ENCODE measurements at places on chromosomes 5 and 9.

- DNase-seq: no peak
Observed at GRCh38 chr9:134267881-134268724, 58.2 kb upstream of the RXRA start.

- DNase-seq: no peak
Observed at GRCh38 chr9:107809871-107810460, 320.4 kb upstream of the KLF4 start.

- DNase-seq: no peak
Observed at GRCh38 chr5:124678468-124678867, 68.0 kb downstream of the ZNF608 start.

- DNase-seq: no peak
Observed at GRCh38 chr5:139644001-139644456, 4.1 kb upstream of the CXXC5 start.

DNA sequence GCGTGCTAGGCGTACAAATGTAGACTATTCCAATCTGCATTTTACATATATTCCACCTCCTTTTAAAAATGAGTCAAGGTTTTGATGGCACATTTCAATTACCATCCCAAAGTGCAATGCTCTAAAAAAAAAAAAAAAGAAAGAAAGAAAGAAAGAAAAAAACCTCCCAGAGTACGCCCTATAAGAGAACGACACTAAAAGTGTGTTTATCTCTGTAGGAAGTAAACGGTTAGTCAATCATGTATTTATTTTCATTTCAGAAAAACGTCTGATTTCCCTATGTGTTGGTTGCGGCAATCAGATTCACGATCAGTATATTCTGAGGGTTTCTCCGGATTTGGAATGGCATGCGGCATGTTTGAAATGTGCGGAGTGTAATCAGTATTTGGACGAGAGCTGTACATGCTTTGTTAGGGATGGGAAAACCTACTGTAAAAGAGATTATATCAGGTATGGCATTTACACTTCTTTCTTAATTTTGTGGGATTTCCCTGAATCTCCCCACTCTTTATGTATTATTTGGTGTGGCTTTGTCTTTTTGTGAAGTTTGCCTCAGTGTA is 1.1 kb downstream of the ISL1 start:
- no peak for DNase-seq

DNA sequence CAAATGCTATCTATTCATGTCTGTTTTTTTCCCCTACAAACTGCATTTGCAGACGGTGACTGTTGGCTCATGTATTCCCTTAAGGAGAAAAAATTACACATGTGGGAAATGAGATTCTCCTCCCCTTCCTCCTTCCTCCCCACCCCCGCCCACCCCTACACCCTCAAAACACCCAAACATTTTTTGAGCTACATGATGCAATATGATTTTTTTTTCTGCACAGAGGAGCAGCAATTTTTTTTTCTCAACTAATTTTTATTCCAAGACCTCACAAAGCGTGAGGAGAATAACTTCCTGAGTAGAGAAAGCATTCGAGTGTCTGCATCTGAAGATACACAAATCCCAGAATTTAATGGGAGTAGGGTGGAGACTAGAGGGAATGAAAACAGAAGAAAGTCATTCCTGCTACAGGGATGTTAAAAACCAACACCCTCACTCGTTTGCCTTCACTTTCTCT is 118.1 kb downstream of the PRDM6 start:
- no peak for DNase-seq

- DNase-seq: no peak
Observed at GRCh38 chr5:66361070-66361469, 217.0 kb downstream of the SREK1 start.

DNA sequence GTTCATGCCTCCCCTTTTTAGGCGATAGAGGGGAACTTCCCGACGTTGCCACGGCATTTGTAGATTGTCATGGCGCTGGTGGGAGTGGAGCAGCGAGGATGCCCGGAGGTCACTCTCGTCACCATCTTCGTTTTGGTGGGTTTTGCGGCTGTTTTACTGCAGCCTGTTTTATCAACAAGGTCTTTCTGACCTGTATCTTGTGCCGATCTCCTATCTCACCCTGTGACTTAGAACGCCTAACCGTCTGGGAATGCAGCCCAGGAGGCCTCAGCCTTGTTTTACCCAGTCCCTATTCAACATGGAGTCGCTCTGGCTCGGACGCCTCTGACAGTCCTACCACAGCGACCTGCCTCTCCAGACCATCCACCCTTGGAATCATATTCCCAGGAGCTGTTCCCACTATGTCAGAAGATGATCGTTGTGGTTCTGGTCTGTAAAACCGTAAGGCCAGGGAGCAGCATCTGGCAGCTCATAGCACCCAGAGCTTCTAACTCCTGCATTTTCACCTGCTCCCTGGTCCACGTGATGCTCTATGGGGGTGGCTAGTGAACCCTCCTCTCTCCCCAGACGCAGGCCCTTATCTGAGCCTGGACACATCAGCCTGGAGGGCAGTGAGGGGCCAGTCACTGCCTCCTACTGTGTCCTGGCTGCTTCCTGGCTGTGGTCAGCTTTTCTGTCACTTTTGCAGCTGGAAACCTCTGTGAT is 35.1 kb upstream of the CLK4 start:
- DNase-seq: no peak

- peak; percentile 11 for DNase-seq
Observed at GRCh38 chr5:152505442-152506042, 100.5 kb upstream of the NMUR2 start.

- DNase-seq: no peak
Observed at GRCh38 chr5:146653560-146653959, 137.6 kb upstream of the GPR151 start.

GRCh38 chr5:171494452-171495121 is 75.1 kb downstream of the FGF18 start:
- DNase-seq: no peak

DNA sequence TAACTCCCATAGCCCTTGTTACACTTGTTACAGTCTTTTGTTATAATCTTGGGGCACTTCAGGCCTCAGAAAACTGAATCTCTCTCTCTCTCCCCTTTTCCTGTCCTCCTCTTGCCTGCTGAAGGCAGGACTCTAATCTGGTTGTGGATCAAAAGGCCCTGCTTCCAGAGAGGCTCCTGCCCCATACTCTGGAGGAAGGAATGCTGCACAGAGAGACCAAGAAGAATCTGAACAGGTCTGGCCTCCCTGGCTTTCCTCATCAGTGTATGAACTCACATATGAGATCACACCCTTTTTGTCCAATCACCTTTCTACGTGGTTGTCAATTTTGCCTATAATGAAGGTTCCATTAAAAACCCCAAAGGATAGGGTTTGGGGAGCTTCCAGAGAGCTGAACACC is 26.2 kb upstream of the LVRN start:
- no peak for DNase-seq

- DNase-seq: peak; percentile 59
Observed at GRCh38 chr9:116476935-116477381, 210.1 kb upstream of the TRIM32 start.

- no peak for DNase-seq
Observed at GRCh38 chr9:116686693-116687073, 422 bp upstream of the TRIM32 start.

- DNase-seq: no peak
Observed at GRCh38 chr9:86763791-86764190, 183.5 kb downstream of the GAS1 start.

DNA sequence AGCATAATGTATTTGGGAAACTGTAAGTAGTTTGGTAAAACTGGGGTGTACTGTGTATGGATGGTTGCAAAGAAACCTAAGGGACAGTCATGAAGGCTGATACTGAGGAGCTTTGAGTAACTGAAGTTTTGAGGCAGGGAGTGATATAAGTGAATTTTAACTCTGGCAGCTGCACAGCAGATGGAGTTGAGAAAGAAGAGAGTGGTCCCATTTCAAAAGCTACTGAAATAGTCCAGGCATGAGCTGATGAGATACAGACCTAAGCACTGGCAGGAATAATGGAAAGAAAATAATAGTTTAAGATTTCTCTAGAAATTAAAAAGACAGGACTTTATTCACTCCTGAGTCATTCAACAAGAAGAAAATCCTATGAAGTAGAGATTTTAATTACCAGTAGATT is 232.0 kb downstream of the CHSY3 start:
- no peak for DNase-seq

DNA sequence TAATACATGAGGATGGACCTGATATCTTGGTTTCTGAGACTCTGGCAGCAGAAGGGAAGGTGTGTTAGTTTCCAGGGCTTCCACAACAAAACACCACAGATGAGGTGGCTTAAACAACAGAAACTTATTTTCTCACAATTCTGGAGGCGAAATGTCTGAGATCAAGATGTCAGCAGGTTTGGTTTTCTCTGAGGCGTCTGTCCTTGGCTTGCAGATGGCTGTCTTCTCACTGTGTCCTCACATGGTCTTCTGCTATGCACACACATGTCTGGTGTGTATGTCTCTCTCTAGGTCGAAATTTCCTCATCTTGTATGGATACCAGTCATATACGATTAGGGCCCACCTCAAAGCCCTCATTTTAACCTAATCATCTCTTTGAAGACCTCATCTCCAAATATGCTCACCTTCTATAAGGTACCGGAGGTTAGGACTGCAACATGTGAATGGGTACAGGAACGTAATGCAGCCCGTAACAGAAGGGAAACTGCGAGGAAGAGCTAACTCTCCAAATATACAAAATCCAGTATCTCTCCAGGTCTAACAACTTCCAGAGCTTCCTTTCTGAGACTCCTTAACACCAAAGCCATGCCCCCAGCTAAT is 139.8 kb upstream of the SMARCA2 start:
- DNase-seq: no peak

DNA sequence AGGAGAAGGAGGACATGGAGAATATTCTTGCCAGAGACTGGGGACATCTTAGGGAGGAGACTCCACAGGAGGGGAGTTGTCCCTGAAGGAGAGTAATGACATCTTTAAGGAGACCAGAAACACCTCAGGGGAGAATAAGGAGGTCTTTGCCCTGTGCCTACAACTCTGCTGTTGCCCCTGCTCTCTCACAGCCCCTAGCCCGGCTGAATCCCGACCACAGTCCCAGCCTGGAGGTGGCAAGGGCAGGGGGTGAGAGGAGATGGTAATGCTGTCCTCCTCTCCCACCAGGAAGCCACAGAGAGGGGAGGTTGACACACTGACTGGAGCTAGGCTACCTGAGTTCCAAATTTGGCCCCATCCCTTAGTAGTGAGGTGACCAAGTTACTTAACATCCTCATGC is 30.2 kb upstream of the ENHO start:
- DNase-seq: no peak

- no peak for DNase-seq
Observed at GRCh38 chr9:68998812-68999211, 15.1 kb downstream of the PRKACG start.

- no peak for DNase-seq
Observed at GRCh38 chr9:17986595-17986994, 407.7 kb downstream of the SH3GL2 start.

DNA sequence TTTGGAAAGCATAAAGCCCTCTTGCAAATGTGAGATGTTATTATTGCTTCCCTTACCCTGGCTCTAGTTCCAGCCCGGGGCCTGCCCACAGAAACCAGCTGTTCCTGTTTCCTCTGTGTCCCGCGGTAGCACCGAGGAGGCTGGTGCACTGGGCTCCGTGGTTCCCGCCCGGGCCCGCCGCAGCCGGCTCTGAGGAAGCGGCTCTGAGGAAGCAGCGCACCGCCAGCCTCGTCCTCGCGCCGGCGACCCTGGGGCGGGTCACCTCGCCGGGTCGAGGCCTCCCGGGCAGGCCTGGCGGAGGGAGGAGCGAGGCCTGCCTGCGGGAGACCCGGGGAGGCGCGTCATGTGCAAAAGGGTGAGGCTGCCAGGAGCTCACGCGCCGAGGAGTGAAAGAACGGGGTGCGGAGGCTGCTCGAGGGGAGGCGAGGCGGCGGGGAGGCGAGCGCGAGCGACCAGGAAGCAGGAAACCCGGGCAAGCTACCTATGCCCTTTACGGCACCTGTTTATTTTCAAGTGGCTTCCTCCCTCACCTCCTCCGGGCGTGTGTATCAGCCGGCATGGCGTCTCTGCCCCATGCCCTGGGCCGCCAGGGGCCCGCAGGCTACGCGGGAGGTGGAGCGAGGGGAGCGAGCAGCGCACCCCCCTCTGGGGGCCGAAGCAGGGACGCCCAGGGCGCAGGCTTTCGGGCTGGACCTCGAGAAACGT is 61.3 kb upstream of the MEGF10 start:
- peak; percentile 62 for DNase-seq

GRCh38 chr5:15585128-15585527 is 85.1 kb downstream of the FBXL7 start:
- no peak for DNase-seq

- DNase-seq: no peak
Observed at GRCh38 chr9:69658987-69659675, 13.0 kb downstream of the APBA1 start.

GRCh38 chr9:124454791-124455443 is 4.7 kb downstream of the ADGRD2 start:
- no peak for DNase-seq

GRCh38 chr5:78509884-78510769 is 138.4 kb downstream of the LHFPL2 start:
- peak; percentile 47 for DNase-seq

GRCh38 chr5:147713550-147714295 is 68.8 kb downstream of the JAKMIP2 start:
- DNase-seq: no peak

GRCh38 chr5:10655161-10655971 is 91.5 kb downstream of the ANKRD33B start:
- DNase-seq: no peak

DNA sequence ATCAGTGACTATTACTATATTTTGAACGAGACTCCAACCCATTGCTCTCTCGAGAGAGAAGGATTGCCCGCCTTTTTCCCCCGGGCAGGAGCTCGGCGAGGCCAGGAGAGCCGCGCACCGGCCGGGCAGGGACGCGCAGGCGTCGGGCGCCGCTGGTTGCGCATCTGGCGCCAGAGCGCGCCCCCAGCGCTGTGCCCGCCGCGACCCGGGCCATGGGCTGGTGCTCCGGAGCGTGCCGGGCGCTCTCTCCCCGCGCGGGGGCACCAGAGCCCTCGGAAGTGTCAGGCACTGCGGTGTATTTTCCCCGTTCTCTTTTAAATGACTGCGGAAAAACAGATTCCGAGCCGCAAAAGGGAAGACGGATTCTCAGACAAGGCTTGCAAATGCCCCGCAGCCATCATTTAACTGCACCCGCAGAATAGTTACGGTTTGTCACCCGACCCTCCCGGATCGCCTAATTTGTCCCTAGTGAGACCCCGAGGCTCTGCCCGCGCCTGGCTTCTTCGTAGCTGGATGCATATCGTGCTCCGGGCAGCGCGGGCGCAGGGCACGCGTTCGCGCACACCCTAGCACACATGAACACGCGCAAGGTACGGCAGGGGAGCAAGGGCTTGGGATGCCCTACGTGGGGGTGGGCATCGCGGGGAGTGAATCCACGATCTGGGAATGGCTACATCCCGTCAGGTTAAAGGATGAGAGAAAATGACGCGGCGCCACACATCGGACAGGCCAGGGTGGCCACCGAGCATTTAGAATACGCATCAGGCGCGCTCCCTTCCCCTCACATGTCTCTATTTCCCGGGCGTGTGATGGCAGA is 1.1 kb upstream of the NTRK2 start:
- peak; percentile 56 for DNase-seq

GRCh38 chr5:139215107-139215975 is 17.2 kb upstream of the SIL1 start:
- DNase-seq: no peak

DNA sequence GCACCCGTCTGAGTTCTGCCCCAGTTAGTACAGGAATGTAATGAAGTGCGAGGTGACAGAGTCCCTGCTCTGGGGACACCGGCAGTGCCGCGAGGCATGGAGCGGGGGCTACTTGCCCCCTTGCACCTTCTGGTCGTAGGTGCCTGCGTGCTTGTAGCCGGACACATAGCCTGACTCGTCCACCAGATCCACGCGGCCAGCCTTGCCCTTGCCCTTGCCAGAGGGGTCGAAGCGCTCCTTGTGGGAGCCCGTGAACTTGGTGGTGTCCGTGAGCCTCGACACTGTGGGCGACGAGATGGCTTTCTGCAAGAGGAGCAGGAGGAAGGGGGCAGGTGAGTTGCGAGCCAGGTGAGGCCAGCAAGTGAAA is 28.2 kb downstream of the TPPP start:
- DNase-seq: no peak
